Brain pericyte (primary cell): ENCODE measurements at places on chromosomes 5 and 9.

DNA sequence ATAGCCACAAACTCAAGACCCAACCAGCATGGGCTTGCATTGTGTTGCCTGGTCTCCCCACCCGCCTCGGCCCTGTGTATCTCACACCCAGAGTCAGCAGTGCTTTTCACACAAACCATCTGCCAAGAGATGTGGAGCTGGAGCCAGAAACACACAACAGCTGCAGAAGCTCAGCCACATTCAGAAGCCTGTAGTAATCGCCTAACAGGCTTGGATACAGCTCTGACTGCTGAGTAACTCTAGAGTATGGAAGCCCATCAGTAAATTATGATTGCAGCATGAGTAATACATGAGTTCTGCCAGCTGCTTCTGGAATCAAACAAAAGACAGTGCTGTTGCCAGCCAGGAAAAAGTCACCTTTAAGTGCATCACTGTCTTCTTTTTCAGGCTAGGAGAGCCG is 16.0 kb downstream of the TEK start:
- DNase-seq = peak; percentile 26

DNA sequence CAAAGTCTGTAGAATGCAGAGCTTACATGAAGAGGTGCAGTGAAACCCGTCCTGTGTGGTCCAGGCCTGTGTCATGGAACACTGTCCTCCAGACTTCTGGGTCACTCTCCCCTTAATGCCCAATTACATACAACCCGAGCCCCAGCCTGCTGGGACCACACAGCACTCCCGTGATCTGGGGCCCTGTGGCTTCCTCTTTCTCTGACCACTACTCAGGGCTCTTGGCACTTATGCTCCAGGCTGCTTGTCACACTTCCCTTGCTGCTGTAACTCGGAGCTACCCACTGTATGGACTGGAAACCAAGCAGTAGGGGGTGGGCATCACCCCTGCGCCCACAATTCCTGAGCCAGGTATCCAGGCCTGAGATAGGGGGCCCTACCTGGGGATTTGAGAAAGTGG is 10.3 kb upstream of the IL3 start:
- DNase-seq = no peak

GRCh38 chr9:16414451-16414850 is 456.0 kb downstream of the BNC2 start:
- DNase-seq = no peak

GRCh38 chr5:149581931-149582768 is 852 bp downstream of the ARHGEF37 start:
- DNase-seq = no peak

DNA sequence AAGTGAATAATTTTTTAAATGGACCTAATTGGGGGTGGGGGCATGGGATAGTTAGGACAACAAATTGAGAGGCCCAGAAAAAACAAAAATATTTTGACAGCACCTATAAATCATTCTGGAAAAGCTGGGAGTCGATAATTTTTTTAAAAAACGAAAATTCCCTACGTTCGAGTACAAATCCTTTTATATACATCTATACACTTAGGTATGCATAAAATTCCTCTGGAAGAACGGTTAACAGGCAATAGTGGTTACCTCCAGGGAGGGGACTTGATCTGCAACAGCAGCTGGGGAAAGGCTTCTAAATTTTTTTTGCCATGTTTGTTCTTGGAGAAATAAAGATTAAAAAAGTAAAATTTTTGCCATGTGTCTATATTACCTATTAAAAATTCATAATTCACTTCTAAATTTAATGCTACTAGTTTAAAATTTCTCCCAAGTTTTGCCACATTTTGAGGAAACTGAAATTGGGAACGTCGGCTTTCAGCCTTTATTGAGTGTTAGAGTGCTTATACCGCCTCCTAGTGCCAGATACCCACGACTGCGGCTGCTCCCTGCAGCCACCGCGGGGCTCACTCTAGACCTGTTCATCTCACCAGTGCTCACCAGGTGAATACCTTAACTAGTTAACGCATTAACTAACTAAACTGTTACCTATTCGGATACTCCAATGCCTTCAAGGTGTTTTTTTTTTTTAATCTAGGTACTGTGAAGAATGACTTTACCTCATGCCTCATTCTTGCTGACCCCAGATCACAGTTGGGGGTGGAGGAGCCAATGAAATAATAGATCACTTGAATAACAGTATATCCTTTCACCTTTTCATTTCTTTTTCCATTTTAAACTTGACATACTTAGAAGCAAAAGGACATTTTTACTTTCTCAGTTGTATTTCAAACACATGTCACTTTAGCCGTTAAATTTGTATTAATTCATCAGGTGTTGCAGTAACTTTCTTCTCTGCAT is 1.8 kb upstream of the BHMT start:
- DNase-seq = no peak

- DNase-seq = no peak
Observed at GRCh38 chr9:16316911-16317817, 553.3 kb downstream of the BNC2 start.
